ENCODE measurements at places on chromosomes 12 and 14.

- DNase-seq: no peak
Observed at GRCh38 chr12:132397152-132397933, 68.0 kb upstream of the GALNT9 start.

- DNase-seq: no peak
Observed at GRCh38 chr14:41925409-41925808, 318.7 kb downstream of the LRFN5 start.

- no peak for DNase-seq
Observed at GRCh38 chr12:69834147-69834546, 9.1 kb downstream of the MYRFL start.

- no peak for DNase-seq
Observed at GRCh38 chr14:51398898-51399297, 158.9 kb downstream of the TMX1 start.

- DNase-seq: no peak
Observed at GRCh38 chr14:91090743-91091142, 23.1 kb upstream of the DGLUCY start.

DNA sequence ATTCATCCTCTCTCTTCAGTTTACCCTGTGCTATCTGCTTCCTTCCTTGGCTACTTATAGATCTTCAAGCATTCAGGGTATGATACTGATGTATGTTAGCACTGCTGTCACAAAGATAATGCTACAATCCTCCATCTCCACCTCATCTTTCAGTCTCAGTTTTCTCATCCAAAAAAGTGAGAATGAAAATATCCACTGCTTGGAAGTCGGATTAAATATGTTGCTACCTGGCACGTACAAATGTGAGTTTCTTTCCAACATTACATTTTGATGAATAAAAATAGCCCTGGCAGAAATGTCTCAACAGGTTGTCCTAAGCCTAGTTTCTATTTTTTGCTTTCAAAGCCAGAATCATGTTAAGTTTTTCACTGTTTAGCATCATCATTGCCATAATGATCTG, 149.9 kb downstream of the PTPN11 start:
- no peak for DNase-seq

- peak; percentile 40 for DNase-seq
Observed at GRCh38 chr14:22391908-22392565, 197.0 kb downstream of the DAD1 start.
